ENCODE measurements at places on chromosomes 16 and 17.

- peak; percentile 69 for DNase-seq
Observed at GRCh38 chr16:84738255-84739038, 38.6 kb downstream of the USP10 start.

GRCh38 chr17:1124896-1125787 is 54.6 kb downstream of the ABR start:
- no peak for DNase-seq

DNA sequence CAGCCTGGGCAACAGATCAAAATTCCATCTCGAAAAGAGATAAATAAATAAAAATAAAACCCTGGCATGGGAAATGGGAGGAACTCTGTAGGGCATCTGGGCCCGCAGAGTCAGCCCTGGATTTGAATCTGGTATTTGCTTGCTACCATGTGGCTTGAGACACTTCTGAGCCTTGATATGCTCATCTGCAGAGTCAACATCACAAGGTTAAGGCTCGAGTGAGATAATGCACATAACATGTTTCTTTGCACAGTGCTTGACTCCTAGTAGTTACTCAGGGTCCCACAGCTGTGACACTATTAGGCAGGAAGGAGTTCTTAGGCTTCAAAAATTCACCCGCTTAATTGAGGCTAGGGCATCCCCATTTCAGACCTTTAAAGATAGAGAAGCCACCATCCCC is 21.3 kb downstream of the CDK5RAP3 start:
- no peak for DNase-seq

GRCh38 chr17:27640790-27641189 is 9.8 kb downstream of the LGALS9 start:
- DNase-seq, result no peak

- peak; percentile 35 for DNase-seq
Observed at GRCh38 chr16:28210979-28211588, 681 bp downstream of the XPO6 start.

GRCh38 chr16:67760206-67760955 is 41.3 kb upstream of the GFOD2 start:
- no peak for DNase-seq

GRCh38 chr16:68365167-68365817 is 54.5 kb downstream of the PRMT7 start:
- no peak for DNase-seq

DNA sequence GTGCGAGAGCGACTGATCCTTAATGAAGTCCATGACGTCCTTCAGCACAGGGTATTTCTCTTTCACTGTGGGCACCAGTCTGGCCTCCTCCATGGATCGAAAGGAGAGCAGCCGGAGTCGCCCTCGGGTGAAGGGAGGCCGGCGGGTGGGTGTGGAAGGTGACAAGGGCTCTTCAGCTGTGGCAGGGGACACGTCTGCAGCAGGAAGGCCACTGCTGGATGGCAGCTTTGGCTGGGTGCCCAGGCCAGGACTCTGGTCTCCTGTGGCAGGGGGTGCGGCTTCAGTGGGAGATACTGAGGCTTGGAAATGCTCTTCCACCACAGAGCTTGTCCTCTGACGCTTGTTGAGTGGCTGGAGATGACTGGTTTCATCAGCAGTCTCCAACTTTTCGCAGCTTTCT is 78.5 kb downstream of the ZZEF1 start:
- no peak for DNase-seq

DNA sequence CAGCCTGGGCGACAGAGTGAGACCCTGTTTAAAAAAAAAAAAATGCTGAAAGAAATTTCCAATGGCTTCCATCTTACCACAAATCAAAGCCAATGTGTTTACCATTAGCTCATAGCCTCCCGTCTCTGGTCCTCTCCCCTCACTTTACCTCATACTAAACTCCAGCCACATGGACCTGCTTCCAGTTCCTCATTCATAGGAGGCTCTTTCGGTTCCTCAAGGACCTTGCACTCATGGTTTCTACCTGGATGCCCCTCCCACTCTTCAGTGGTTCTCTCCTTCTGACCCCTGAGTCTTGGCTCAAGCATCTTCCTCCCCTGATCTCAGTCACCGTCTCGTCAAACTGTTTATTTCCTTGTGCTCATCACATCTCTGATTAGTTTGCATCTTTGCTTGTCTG is 3.8 kb upstream of the DEF8 start:
- DNase-seq, result no peak

DNA sequence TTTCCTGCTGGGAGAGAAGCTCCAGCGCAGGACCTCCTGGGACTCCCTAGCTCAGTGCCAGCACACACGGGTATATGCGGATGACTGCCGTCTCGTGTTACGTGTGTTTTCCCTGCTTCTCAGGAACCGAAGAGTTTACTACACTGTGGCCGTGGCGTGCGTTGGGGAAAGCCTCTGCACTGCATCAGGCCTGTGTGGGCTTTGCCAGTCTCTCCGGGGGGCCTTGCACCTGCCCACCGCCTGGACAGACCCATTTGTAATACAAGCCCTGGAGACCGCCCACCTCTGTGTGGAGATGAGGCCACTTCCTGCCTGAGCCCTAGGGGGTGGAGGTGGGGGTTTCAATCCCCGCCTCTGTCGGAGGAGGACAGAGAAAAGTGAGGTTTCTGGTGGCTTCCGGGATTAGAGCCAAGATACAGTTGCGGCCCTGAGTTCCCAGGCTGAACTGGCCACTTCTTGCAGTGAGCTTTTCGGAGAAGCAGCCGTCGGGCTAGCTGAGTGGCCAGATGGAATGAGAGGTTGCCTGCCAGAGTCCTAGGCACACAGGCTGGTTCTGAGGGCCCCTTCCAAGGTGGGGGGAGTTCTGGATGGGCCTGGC is 43.4 kb upstream of the GSE1 start:
- peak; percentile 66 for DNase-seq

GRCh38 chr16:65876056-65876408 is 490.5 kb upstream of the CDH5 start:
- DNase-seq, result no peak

- DNase-seq, result no peak
Observed at GRCh38 chr17:6548578-6549330, 7.6 kb downstream of the PITPNM3 start.

- DNase-seq, result no peak
Observed at GRCh38 chr16:35391328-35391727, 1931.9 kb downstream of the TP53TG3F start.

GRCh38 chr16:56871172-56871593 is 6.2 kb downstream of the SLC12A3 start:
- no peak for DNase-seq

- no peak for DNase-seq
Observed at GRCh38 chr17:2937331-2938003, 125.9 kb downstream of the OR1D5 start.

- no peak for DNase-seq
Observed at GRCh38 chr17:50388728-50389127, 8.6 kb downstream of the LRRC59 start.

GRCh38 chr16:53503991-53504663 is 1.1 kb upstream of the AKTIP start:
- peak; percentile 24 for DNase-seq

DNA sequence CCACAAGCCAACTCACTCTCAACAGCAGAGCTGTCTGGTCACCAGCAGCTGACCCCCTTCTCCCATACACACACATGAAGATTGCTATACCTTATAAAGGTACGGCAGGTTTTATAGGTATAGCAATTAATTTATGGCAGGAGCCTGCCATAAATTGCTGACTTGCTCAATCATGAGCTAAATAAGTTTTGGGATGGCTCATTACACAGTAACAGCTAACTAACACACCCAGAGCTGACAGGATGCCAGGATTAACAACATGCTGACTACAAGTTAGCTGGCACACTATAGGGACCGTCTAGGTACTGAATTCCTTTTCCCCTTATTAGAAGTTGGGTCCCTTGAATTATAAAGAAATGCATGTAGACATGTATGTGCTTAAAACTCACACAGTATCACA is 150.3 kb upstream of the KCNJ18 start:
- DNase-seq, result no peak

- peak; percentile 24 for DNase-seq
Observed at GRCh38 chr16:81623365-81624102, 155.6 kb upstream of the PLCG2 start.

- DNase-seq, result no peak
Observed at GRCh38 chr16:1175566-1176279, 22.8 kb downstream of the CACNA1H start.

DNA sequence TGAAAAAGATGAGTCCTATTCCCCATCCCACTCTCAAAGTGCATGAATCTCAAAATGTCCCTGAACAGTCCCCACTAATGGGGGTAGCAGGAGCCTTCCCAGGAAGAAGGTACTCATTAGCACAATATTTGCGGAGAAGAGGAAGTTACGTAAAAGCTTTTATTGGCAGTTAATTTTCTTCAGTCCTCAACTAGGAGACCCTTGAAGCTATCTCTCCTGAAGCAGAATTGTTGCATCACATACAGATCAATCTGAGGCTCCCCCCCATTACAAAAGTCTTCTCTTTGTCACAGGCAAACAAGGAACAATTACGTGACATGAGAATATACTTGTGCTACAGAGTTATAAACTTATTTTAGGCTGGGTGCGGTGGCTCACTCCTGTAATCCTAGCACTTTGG is 14.2 kb downstream of the SLFN12L start:
- no peak for DNase-seq

DNA sequence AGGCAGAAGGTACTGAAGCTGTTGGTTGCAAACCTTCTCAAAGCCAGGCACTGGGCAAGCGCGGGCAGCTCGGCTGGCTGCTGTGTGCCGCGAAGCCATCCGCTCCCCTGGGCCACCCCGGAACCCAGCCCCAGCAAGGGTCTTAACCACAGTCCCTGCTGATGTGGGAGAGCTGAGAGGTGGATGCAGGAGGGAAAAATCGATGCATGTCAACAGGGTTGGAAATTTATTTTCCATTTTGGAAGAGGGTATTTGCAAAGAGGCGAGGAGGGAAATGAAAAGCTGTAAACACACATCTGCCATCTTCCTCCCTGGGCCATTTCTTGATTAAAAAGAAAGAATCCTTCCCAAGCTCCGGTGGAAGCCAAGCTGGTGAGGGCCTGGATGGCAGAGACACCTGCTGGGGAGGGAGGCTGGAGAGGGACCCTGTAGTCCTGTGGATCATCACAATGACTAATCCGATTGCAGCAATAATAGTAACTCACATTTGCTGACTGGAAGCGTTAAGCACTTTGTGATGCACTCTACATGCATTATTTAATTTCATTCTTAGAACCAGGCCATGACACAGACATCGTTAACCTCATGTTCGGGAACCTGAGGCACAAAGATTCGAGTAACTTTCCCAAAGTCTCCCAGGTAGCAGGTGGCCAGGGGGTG is 13.9 kb upstream of the TBX2 start:
- DNase-seq, result no peak

GRCh38 chr16:89615596-89616090 is 2.2 kb downstream of the DPEP1 start:
- DNase-seq, result no peak

- no peak for DNase-seq
Observed at GRCh38 chr17:80349751-80350150, 65.2 kb upstream of the ENDOV start.

GRCh38 chr16:10607157-10607556 is 26.8 kb upstream of the EMP2 start:
- DNase-seq, result no peak

GRCh38 chr17:42608305-42609181 is 631 bp downstream of the RETREG3 start:
- peak; percentile 49 for DNase-seq

DNA sequence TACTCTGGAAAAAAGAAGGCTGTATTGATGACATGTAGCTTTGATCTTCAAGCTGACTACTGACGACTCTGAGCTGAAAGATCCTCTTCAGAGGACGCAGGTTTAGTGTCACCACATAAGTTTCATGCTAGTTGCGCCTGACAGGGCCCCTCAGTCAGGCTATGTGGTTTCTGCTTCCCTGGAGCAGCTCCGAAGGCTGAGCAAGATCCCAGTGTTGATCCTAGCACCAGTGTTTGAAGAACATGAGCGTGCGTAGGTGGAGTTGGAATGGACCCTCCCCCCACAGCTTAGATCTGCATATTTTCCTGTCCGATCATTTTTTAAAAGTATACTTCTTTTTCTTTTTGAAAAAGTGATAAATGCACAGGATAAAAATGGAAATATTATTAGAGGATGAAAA is 17.3 kb downstream of the BANP start:
- no peak for DNase-seq

- DNase-seq, result no peak
Observed at GRCh38 chr17:69045646-69046045, 15.1 kb downstream of the ABCA9 start.

DNA sequence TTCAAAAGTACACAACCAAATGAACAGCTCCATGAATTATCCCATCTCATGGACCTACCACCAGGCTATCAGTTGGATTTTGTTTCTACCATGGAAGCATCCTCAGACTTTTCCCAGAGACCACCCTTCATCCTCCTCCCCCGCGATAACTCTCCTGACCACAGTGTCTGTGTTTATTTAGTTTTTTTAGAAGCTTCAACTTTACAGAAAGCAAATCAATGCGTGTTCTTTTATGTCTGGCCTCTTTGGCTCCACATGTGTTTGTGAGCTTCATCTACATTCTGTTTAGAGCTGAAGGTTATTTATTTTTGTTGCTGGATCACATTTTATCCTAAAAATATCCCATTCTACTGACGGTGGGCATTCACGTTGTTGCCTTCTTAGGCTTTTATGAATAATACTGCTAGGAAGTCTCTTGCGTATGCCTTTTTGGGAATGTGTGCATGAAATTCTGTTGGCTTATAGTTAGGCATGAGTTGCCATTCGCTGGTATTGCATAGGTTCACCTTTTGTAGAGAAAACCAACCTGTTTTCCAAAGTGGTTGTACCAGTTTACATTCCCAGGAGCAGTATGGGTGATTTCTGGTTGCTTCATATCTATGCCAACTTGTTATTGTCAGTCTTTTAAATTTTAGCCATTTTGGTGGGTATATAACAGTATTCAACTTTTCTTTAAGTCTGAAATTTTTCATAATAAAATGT is 83.0 kb downstream of the CMIP start:
- DNase-seq, result no peak

GRCh38 chr17:63039342-63039741 is 73.3 kb downstream of the TANC2 start:
- DNase-seq, result no peak

- DNase-seq, result no peak
Observed at GRCh38 chr17:73566905-73567782, 77.1 kb downstream of the SDK2 start.

GRCh38 chr17:1995907-1996799 is 29.0 kb downstream of the RTN4RL1 start:
- no peak for DNase-seq

GRCh38 chr16:57865746-57866528 is 63.6 kb upstream of the KIFC3 start:
- no peak for DNase-seq

GRCh38 chr17:59425085-59425931 is 93.9 kb downstream of the YPEL2 start:
- no peak for DNase-seq

- peak; percentile 67 for DNase-seq
Observed at GRCh38 chr17:82236142-82236971, 7.5 kb downstream of the SLC16A3 start.
